ENCODE measurements at places on chromosomes 11 and 22.
A peak's percentile ranks its signal among the peaks of the same experiment; 100 is the strongest.

GRCh38 chr11:110809417-110810199 lies 97.4 kb upstream of the ARHGAP20 start:
- H3K36me3 ChIP-seq, result no peaks in the 10 kb centered on the region

GRCh38 chr11:121839781-121840180 lies 276.2 kb downstream of the BLID start:
- H3K27me3 ChIP-seq, result no peaks in the 10 kb centered on the region
- no peak for DNase-seq
- H3K36me3 ChIP-seq, result no peaks in the 10 kb centered on the region

DNA sequence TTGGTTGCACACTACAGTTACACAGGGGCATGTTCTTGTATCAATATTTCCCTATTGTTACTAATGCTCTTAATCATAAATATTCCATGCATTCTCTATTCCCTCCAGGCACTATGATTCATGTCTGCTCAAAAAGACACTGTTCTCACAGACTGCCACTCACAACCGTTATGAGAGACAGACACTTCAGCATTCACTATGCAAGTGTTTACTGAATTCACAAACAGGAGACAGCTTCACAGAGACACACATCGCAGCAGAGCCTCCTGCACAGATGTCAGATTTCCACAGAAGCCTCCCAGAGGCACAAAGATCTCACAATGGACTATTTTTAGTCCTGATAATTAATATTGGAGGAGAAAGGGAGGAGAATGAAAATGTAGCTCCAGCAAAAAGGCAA lies 930.4 kb downstream of the OPCML start:
- peaks cover 4% of the 10 kb centered on the region for H3K27me3 ChIP-seq
- no peaks in the 10 kb centered on the region for H3K36me3 ChIP-seq
- no peak overlapping the region for H3K4me3 ChIP-seq
- no peak overlapping the region for H3K27ac ChIP-seq

GRCh38 chr11:1920909-1921573 lies 1.5 kb downstream of the TNNT3 start:
- peak overlapping the region; percentile 51 for H3K27ac ChIP-seq
- no peak for DNase-seq
- peaks cover 5% of the 10 kb centered on the region for H3K36me3 ChIP-seq
- H3K4me1 ChIP-seq, result peaks cover 12% of the 10 kb centered on the region

GRCh38 chr22:27588268-27588667 lies 213.3 kb downstream of the MN1 start:
- no peak overlapping the region for H3K27ac ChIP-seq
- H3K4me1 ChIP-seq, result no peaks in the 10 kb centered on the region
- H3K27me3 ChIP-seq, result no peaks in the 10 kb centered on the region

DNA sequence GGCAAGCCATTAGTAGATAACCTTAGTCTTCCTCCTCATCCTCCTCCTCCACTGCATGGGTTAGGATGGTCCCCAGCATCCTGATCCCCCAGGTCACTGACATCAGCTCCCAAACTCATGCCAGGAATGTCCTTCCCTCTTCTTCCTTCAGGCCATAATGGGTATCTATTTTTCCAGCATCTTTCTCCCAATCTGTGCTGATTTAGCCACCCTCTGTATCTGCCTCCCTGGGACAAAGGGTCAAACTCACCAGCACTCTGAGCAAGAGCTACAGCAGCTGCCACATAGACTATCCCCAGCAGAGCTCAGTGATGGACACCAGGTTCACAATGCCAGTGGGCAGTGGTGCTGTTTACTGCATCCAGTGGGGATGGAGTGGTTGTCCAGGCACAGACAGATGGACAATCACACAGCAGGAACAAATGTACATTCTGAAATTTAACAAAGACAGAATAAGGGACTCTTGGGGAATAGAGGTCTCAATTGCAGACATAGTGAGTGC lies 115.2 kb upstream of the TOP3B start:
- no peak for DNase-seq
- peaks cover 2% of the 10 kb centered on the region for H3K4me1 ChIP-seq
- H3K4me3 ChIP-seq, result no peak overlapping the region
- H3K27me3 ChIP-seq, result peaks cover 54% of the 10 kb centered on the region
- no peak overlapping the region for H3K27ac ChIP-seq

DNA sequence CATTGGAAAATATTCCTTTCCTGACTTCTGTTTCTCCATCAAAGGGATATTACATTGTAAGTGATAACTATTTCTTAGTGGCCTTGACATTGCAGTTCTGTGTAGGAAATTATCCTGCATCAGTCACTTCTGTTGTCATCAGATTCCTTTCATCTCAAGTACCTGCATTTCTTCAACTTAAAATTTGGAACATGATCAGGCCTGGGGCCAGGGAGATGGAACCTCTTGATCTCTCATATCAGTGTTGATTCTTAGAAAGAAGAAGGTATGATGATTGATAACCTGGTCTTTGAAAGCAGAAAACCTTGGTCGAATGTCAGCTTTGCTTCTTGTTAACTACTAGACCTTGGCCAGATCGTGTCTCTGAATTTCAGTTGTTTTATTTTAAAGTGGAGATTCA lies 93.6 kb downstream of the NAV2 start:
- H3K4me1 ChIP-seq, result peaks cover 1% of the 10 kb centered on the region
- H3K4me3 ChIP-seq, result no peak overlapping the region
- peaks cover 19% of the 10 kb centered on the region for H3K27me3 ChIP-seq
- no peak for DNase-seq
- no peaks in the 10 kb centered on the region for H3K36me3 ChIP-seq

DNA sequence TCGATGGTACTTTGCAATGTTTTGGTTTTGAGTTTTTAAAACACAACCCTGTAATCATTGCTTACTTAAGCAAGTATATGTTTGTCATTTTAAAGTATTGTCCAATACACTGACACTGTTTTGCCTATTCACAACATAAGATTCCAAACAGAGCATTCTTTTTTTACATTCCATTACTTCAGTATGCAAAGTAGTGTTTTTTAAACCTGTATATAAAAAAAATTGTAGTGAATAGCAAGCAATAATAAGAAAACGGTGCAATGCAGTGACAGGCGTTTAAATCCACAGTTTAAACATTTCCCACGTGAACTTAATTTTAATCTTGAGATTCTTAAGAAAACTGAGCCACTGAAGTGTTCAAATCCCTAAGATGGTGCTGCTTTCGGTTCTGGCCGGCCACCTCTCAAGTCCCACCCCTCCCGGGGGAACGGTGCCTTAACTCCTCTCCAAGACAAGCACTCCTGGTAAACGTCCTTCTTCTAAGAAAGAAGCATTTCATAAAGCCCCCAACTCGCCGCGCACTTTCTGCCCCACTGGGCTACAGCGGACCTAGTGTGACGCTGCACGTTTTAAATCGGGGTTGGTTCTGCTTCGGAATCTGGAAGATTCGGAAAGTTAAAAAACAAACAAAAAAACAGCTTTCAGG lies 2.9 kb downstream of the PGR start:
- no peaks in the 10 kb centered on the region for H3K36me3 ChIP-seq
- H3K27me3 ChIP-seq, result peaks cover 21% of the 10 kb centered on the region
- DNase-seq, result no peak
- peak overlapping the region; percentile 46 for H3K4me3 ChIP-seq
- H3K4me1 ChIP-seq, result no peaks in the 10 kb centered on the region
- H3K27ac ChIP-seq, result no peak overlapping the region

- no peak for DNase-seq
- no peak overlapping the region for H3K27ac ChIP-seq
- no peaks in the 10 kb centered on the region for H3K27me3 ChIP-seq
- H3K4me3 ChIP-seq, result no peak overlapping the region
- H3K36me3 ChIP-seq, result peaks cover 6% of the 10 kb centered on the region
Observed at GRCh38 chr11:87148749-87149148, 111.0 kb downstream of the TMEM135 start.

DNA sequence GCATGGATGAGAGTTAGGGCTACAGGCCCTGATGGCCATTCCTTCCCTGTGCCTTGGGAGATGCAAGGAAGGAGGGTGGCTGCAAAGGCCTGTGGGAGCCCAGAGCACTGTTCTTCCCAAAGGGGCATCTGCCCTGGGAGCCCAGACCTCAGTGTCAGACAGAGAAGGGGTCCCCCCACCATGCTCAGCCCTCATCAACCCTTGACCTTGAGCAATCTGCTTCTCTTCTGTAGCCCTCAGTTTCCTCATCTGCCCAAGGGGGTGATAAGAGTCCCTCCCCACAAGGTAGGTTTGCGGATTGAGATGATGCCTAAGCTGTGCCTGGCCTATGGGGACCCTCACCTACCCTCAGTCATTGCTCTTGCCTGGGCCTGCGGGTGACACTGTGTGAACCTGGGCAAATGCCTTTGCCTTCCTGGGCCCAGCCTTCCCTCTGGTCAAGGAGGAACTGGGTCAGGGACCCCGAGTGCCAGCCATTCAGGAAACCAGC lies 47.5 kb downstream of the IGLL5 start:
- DNase-seq, result no peak
- no peak overlapping the region for H3K27ac ChIP-seq
- H3K27me3 ChIP-seq, result peaks cover 4% of the 10 kb centered on the region
- H3K4me3 ChIP-seq, result no peak overlapping the region

DNA sequence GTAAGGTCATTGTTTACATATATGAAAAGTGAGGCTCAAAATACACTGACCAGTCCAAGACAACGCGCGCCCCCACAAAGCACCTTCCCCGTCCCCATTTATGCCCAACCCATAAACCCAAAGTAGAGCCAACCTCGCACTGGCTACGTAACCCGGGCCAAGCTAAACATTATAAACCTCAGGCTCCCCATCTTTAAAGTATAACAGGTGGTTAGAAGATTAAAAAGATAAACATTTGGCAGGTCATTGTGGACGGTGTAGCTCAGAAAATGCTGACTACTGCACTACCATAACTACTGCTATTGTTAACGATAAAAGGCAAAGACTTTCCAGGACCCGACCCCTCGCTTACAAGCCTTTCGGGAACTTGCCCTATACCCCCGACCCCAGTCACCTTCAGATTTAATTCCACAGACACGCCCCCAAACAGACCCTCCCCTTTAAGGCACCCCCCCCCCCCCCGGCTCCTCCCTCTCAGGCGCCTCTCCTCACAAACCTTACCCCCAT lies 470 bp downstream of the NUMA1 start:
- H3K36me3 ChIP-seq, result no peaks in the 10 kb centered on the region
- peak overlapping the region; percentile 97 for H3K27ac ChIP-seq
- H3K27me3 ChIP-seq, result no peaks in the 10 kb centered on the region

- H3K36me3 ChIP-seq, result no peaks in the 10 kb centered on the region
- peaks cover 5% of the 10 kb centered on the region for H3K27me3 ChIP-seq
- peaks cover 7% of the 10 kb centered on the region for H3K4me1 ChIP-seq
- H3K4me3 ChIP-seq, result no peak within 1 kb of the TSS
- DNase-seq, result no peak
Observed at GRCh38 chr11:67639438-67639859, at the start of gene TBX10. Gene TBX10 (minus strand): TSS chr11:67639763. CDS start chr11:67639472, 291 bp downstream.

DNA sequence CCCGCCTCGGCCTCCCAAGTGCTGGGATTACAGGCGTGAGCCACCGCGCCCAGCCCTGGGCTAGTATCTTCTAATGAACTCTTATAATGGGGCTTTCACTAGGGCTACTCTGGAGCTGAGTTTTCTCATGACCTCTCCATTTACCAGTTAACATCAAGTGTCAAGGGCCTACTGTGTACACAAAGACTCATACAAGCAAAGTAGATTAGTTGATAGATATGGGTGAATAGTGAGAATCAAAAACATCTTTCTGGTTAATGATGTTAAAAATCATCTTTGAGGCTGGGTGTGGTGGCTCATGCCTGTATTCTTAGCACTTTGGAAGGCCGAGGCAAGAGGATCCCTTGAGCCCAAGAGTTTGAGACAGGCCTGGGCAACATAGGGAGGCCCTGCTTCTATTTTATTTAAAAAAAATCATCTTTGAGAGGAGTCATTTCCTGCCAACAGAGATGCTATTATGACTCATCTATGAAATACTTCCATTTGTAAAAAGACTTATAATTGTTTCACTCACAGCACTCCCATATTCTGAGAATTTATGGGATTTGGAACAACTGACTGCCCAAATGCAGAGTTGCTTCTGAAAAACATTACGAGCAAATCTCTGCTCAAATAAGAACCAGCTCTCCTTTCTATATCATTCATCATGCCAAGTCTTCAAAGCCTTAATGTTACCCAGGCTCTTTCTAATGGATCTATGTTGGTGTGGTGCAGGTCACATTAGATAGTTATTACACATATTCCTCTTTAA lies 57.0 kb downstream of the GDPD4 start:
- DNase-seq, result no peak
- no peaks in the 10 kb centered on the region for H3K4me1 ChIP-seq
- no peak overlapping the region for H3K4me3 ChIP-seq

DNA sequence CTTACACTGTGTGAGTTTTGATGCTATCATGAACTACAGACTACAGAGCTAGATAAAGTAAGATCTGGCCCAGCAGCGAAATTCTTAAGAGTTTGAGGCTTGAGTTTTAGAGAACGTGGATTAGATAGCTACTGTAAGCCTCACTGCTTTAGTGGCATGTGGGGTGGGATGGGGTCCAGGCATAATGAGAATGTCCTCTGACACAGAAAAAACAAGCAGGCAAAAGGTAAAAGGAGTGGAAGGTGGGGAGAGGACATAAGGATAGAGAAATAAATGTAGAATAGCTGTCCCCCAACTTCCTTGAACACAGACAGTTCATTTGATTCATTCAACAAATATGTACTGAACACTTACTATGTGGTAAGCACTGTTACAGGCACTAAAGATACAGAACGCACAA lies 324.5 kb upstream of the PITPNB start:
- H3K27me3 ChIP-seq, result peaks cover 51% of the 10 kb centered on the region
- DNase-seq, result no peak
- H3K4me1 ChIP-seq, result no peaks in the 10 kb centered on the region
- no peaks in the 10 kb centered on the region for H3K36me3 ChIP-seq

GRCh38 chr11:16596231-16596630 lies 142.2 kb upstream of the C11orf58 start:
- H3K27me3 ChIP-seq, result peaks cover 34% of the 10 kb centered on the region
- H3K4me1 ChIP-seq, result no peaks in the 10 kb centered on the region
- DNase-seq, result no peak
- H3K27ac ChIP-seq, result no peak overlapping the region
- no peak overlapping the region for H3K4me3 ChIP-seq

GRCh38 chr11:94379613-94380012 lies 21.6 kb downstream of the GPR83 start:
- no peak overlapping the region for H3K4me3 ChIP-seq
- no peaks in the 10 kb centered on the region for H3K4me1 ChIP-seq
- H3K36me3 ChIP-seq, result no peaks in the 10 kb centered on the region
- no peak overlapping the region for H3K27ac ChIP-seq

DNA sequence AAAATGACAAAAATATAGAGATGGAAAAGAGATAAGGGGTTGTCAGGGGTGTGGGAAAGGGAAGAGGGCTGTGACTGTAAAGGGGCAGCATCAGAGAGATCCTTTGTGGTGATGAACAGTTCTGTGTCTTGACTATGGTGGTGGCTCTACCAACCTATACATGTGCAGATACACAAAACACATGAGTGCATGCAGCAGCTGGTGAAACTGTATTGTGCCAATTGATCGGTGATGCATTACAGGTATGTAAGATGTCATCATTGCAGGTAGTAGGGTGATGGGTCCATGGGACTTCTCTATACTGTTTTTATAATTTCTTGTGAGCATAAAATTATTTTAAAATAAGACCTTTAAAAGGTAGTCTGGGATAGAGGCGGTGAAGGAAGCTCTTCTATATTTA lies 24.1 kb upstream of the ZDHHC13 start:
- no peaks in the 10 kb centered on the region for H3K4me1 ChIP-seq
- H3K36me3 ChIP-seq, result no peaks in the 10 kb centered on the region
- no peak overlapping the region for H3K27ac ChIP-seq
- no peak overlapping the region for H3K4me3 ChIP-seq

GRCh38 chr11:111000400-111001080 lies 245.0 kb upstream of the POU2AF2 start:
- H3K27ac ChIP-seq, result no peak overlapping the region
- H3K4me3 ChIP-seq, result no peak overlapping the region
- H3K27me3 ChIP-seq, result peaks cover 4% of the 10 kb centered on the region
- H3K4me1 ChIP-seq, result no peaks in the 10 kb centered on the region
- H3K36me3 ChIP-seq, result no peaks in the 10 kb centered on the region
- DNase-seq, result no peak

GRCh38 chr11:134153147-134153905 lies 70.4 kb downstream of the NCAPD3 start:
- H3K4me1 ChIP-seq, result peaks cover 4% of the 10 kb centered on the region
- no peaks in the 10 kb centered on the region for H3K27me3 ChIP-seq
- no peak overlapping the region for H3K4me3 ChIP-seq
- DNase-seq, result no peak

Data from T-helper 17 cell (primary cell).